Keratinocyte (primary cell): ENCODE measurements at places on chromosomes 2 and 18. TPM values are rescaled to one million over a fixed set of nuclear protein-coding genes. Genes with fewer than 3 reads are reported as not detected.

IL1B gene
- polyA plus RNA-seq, result 221 to 291 TPM (median 232 TPM) in 3 replicates

- H3K27ac ChIP-seq, result no peak overlapping the region
- peaks cover 2% of the 10 kb centered on the region for H3K36me3 ChIP-seq
- H3K27me3 ChIP-seq, result no peaks in the 10 kb centered on the region
These were observed 1.7 kb upstream of the STAMBP start for GRCh38 chr2:73827018-73827417.

DNA sequence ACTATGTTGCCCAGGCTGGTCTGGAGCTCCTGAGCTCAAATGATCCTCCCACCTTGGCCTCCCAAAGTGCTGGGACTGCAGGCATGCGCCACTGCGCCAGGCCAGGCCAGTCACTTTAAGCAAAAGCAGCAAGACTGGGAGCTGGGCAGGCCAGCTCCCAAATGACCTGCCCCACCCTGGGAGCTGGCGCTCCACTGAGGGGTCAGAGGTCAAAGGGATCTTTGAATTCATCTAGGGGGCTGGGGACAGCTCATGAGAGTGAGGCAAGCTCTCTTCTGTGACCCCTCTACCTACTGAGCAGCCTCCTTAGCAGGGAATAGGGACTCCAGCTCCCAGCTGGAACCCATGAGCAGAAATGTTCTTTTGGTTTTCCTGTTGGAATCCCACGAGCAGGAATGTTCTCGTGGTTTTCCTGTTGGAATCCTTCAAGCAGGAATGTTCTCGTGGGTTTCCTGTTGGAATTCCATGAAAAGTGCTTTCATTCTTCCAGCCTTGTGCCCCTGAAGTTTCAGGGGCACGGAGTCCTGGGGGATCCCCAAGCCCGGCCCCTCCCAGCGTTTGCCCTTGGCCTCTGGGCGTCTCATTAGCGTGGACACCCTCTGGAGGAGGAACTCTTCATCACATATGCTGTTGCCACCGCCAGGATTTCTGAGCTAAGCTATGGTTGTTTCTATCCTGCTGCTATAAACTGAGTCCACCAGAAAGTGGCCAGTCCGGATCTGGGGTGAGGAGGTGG lies 162.0 kb upstream of the HAAO start:
- DNase-seq, result no peak
- peaks cover 45% of the 10 kb centered on the region for H3K4me1 ChIP-seq
- H3K36me3 ChIP-seq, result no peaks in the 10 kb centered on the region
- no peak overlapping the region for H3K4me3 ChIP-seq

DNA sequence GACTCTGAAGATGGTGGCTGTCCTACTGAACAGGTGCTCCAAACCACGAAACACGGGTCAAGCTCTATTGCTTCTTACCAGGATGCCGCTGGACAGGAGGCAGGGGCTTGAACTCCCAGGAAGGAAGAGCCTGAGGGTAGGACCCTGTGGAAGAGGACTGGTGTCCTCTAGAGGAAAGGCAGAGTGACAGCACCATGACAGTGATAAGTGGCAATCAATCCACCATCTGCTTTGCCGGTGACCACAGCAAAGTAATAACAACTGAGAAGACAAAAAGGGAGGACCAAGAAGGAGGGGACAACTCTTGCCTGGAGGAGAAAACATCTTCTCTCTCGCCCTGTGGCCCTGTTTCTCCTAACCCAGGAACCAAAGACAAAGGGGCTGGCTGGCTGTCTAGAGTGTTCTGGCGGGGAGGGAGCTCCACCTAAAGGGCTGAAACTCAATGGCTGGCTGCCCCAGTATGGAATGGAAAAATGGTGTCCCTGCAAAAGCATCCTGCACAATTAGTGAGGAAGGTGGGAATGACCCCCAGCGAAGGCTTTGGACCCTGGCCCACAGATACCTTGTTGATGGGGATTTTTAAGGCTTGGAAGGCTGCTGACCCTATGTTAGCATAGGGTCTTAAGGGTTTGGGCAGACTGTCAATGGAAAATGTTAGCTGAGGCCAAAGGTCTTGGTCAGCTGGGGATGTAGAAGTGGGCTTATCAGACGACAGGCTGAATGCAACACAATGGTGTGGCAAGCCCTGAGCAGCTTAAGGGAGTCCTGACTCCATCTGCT lies 35.4 kb downstream of the PROC start:
- H3K36me3 ChIP-seq, result no peaks in the 10 kb centered on the region
- H3K27ac ChIP-seq, result no peak overlapping the region
- DNase-seq, result no peak
- H3K4me3 ChIP-seq, result no peak overlapping the region

CYP27C1 gene
- polyA plus RNA-seq, result 3.1 to 7.9 TPM (median 6.1 TPM) in 3 replicates

DNA sequence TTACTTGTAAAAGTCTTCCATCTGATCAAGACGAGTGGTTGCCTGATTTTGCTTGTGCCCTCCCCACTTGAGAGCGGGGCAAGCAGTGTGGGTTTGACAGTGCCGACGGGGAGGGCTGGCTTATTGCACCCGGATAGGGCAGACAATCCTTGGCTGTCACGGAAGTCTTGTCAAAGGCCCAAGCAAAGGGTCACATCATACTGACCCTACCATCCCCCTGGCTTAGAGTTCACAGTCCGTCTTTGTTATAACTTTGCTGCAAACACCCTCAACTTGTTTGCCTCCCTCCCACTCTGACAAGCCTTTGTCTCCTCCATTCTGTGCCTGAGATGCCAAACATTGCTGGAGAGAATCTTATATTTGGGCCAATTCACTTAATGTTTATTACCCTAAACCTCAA lies 165.9 kb upstream of the MSH6 start:
- H3K4me3 ChIP-seq, result no peak overlapping the region
- H3K27me3 ChIP-seq, result peaks cover 5% of the 10 kb centered on the region
- no peaks in the 10 kb centered on the region for H3K36me3 ChIP-seq

KCNS3 gene
- polyA plus RNA-seq, result 5.6 to 7.3 TPM (median 7.2 TPM) in 3 replicates

- no peak overlapping the region for H3K27ac ChIP-seq
- H3K4me1 ChIP-seq, result peaks cover 27% of the 10 kb centered on the region
- H3K27me3 ChIP-seq, result no peaks in the 10 kb centered on the region
- no peaks in the 10 kb centered on the region for H3K36me3 ChIP-seq
These were observed 4.2 kb downstream of the TFPI start for GRCh38 chr2:187549951-187550555.

GAL3ST2 gene
- 0.05 TPM in 1 of 3 replicates, not detected in the others for polyA plus RNA-seq

- H3K4me1 ChIP-seq, result peaks cover 9% of the 10 kb centered on the region
- H3K27me3 ChIP-seq, result no peaks in the 10 kb centered on the region
- H3K4me3 ChIP-seq, result no peak overlapping the region
- no peak for DNase-seq
These were observed 39.8 kb downstream of the PPP4R1 start for GRCh38 chr18:9574473-9575115.

GRCh38 chr2:192555740-192556139 lies 361.0 kb upstream of the TMEFF2 start:
- no peaks in the 10 kb centered on the region for H3K27me3 ChIP-seq
- no peak overlapping the region for H3K4me3 ChIP-seq
- H3K27ac ChIP-seq, result no peak overlapping the region
- DNase-seq, result no peak
- no peaks in the 10 kb centered on the region for H3K36me3 ChIP-seq

GRCh38 chr2:163345795-163346573 lies 389.8 kb downstream of the FIGN start:
- no peaks in the 10 kb centered on the region for H3K27me3 ChIP-seq
- no peak overlapping the region for H3K4me3 ChIP-seq
- peaks cover 15% of the 10 kb centered on the region for H3K4me1 ChIP-seq

GRCh38 chr2:59528525-59528924 lies 1024.9 kb downstream of the BCL11A start:
- DNase-seq, result no peak
- H3K27me3 ChIP-seq, result no peaks in the 10 kb centered on the region
- no peak overlapping the region for H3K4me3 ChIP-seq
- no peaks in the 10 kb centered on the region for H3K4me1 ChIP-seq
- H3K36me3 ChIP-seq, result no peaks in the 10 kb centered on the region

CROCC2 gene
- polyA plus RNA-seq, result not detected in 3 replicates
